ENCODE measurements at places on chromosomes 12 and 14.

DNA sequence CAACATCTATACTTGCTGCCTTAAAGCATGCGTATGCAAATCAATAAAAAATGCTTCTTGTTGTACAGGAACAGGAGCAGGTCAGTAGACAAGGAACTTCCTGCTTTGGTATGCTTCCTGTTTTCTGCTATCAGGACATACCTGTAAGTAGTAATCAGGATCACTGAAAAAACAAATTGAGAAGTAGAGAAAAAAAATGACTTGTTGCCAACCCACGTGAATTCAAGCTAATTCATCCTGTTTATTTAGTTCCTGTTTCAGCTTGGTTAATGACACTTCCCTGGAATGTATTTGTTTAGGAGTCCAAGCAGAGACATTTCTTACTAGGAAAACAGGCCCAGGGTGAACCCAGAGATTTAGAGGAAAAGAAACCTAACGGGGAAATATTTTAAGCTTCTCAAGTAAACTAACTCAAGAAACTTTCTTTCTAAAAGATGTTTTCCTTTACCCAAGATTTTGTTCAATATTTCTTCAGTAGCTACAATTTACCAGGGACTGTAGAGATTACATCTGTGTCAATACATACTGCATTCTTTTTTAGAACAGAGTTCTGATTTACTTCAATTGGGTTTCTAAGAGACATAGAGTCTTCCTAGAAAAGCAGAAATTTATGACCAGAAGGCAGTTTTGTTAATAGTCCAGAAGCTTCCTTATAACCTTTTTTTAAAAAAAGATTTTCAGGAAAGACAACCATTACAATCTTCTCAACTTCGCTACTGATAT lies 124.2 kb downstream of the PAWR start:
- DNase-seq = no peak

GRCh38 chr14:21917699-21918436 lies 244.2 kb upstream of the OR4E1 start:
- peak; percentile 11 for DNase-seq

DNA sequence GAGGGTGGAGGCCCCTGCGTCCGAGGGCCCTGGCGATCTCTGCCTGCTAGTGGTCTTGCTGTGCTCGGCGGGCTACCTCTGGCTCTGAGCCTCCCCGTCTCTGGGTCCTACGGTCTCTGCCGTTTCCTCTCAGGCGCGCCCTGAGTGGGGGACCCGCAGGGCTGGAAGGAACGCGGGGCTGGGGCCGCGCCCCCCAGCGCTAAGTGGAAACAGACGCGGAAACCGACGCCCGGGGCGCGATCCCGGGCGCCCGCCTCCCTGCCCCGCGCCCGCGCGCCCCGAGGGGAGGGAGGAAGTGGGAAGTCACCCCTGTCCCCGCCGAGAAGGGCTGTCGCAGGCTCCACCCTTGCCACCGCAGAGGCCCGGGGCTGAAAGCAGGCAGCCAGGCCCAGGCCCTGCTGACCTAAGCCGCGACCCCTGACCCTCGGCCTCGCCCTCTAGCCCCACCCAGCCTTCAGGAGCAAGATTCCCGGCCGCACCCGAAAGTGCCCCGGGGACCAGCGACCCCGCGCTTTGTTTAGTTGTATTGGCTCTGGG lies 831 bp downstream of the CRIP1 start:
- DNase-seq = no peak

GRCh38 chr14:50103558-50103957 lies 12.8 kb downstream of the VCPKMT start:
- DNase-seq = no peak

DNA sequence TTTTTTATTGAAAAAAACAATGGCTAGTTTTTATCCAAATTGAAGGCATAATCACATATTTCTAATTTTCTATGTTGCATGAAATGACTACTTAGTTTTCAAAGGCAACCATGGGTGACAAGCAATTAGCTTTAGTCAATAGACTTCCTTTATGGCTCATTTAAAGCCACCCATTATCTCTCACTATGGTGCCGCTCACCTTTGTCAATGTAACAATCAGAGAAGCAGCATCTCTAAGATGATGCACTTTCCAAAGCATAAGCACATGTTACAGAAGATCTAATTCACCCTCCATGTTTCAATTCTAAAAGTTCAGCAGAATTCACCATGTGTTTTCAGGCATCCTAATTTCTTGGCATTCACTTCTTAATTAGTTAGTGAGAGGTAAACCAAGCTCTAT lies 166.6 kb upstream of the RPL10L start:
- no peak for DNase-seq

DNA sequence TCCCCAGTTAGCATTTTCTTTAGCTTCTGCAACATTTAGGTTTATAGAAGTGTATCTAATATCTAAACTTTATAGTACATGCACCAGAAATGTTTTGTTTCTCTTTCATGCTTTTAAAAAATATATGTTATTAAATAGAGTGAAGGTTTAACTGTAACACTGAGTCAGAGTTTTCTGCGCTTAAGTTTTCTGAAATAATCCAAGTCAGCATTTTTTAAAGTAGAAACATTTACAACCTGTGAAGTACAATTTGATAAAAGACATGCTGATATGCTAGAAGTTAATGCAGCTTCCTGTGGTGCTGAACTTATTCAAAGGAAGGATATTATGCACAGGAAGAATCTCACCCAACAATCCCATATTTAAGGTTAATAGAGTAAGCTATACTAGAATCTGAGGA lies 1096.8 kb downstream of the LRFN5 start:
- DNase-seq = no peak

DNA sequence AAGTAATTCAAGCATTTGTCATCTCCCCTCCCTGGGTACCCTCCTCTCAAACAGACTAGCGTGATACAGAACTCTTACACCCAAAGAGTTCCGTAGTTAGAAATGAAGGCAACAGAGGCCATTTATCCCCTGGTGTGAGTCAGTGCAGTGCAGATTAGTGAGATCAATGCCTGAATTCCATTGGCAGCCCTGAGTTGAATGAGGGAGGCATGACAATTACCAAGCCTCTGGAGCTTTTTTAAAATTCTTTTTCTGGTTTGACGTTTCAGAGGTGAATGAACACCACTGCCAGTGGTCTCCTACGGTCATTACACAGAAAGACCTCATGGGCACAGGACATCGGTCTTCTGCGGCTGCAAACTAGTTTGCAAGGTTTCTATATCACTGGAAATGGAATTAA lies 94.4 kb downstream of the PRIMA1 start:
- no peak for DNase-seq

- no peak for DNase-seq
Observed at GRCh38 chr12:72888693-72889092, 616.5 kb downstream of the TRHDE start.

DNA sequence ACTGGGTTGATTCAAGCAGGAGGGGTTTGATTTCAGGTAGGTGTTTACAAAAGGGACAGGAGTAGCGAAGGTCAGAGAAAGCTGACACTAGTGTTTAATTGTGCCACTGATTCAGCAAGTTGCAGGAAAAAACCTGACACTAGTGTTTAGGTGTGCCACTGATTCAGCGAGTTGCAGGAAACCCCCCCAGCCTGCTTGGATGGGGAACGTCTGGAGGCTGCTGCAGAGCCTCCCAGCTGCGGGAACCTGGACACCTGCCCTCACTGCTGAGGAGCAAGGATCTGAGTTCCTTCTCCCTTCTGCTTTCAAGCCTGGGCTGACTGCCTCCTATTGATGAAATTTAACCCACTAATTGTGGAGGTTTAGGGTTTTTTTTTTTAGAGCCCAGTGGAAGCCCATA lies 84.2 kb downstream of the AVPR1A start:
- DNase-seq = no peak

- DNase-seq = no peak
Observed at GRCh38 chr14:38994731-38995130, 108.3 kb downstream of the SEC23A start.

- no peak for DNase-seq
Observed at GRCh38 chr14:59465316-59466135, at the start of gene GPR135. Gene GPR135 (minus strand): TSS chr14:59465380. CDS start chr14:59465226, 154 bp downstream.

- DNase-seq = no peak
Observed at GRCh38 chr14:62443796-62444195, 601.5 kb downstream of the KCNH5 start.

DNA sequence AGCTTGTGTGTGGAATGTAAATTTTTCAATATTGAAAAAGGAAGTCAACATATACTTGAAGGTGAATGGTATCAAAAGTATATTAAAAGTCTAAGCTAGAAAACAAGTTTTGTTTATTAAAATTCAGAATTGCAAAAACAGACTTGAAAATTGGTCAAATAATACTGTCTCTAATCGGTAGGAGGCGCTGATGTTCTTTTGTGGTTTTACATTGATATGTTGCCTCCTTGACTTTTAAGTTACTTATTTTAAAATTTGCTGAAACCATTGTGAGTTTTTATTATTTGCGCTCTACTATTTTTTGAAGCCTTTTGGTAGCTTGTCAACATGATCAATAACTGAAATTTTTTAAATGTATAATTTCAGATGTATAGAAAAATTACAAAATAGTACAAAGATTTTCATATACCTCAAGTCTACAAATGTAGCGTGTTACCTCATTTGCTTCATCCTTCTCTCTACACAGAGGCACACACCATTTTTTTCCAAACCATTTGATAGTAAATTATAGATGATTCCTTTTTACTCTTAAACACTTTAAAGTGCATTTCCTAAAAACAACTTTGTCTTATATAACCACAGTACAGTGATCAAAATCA lies 6.9 kb downstream of the RTRAF start:
- DNase-seq = no peak

DNA sequence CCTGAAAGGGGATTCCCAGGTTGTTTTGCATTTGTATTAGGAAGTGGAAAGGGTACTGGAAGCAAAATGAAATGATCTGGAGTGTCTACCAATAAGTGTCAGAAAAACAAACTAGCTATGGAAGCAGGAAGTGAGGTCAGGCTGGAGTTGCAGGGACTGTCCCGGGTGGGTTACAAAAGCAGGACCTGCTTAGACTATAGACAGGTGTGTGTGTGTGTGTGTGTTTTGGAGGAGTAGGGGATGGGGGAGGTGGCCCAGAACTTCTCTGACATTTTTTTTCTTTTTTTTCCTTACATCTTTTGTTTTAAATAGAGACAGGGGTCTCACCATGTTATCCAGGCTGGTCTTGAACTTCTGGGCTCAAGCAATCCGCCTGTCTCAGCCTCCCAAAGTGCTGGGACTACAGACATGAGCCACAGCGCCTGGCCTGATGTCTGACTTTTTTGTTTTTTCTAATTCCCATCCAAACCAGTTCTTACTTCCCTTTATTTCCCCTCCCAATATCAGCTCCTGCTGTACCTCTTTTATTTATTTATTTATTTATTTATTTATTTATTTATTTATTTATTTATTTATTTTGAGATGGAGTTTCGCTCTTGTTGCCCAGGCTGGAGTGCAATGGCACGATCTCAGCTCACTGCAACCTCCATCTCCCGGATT lies 512 bp upstream of the RND1 start:
- DNase-seq = no peak

- no peak for DNase-seq
Observed at GRCh38 chr12:64968989-64969819, 144.8 kb downstream of the TBC1D30 start.

GRCh38 chr14:22485178-22485577 lies 103.8 kb downstream of the DAD1 start:
- no peak for DNase-seq

GRCh38 chr12:44873898-44874297 lies 2.2 kb downstream of the NELL2 start:
- no peak for DNase-seq

GRCh38 chr14:73665130-73665529 lies 20.3 kb downstream of the DNAL1 start:
- no peak for DNase-seq

- no peak for DNase-seq
Observed at GRCh38 chr14:90608281-90608680, 207.9 kb downstream of the TTC7B start.

DNA sequence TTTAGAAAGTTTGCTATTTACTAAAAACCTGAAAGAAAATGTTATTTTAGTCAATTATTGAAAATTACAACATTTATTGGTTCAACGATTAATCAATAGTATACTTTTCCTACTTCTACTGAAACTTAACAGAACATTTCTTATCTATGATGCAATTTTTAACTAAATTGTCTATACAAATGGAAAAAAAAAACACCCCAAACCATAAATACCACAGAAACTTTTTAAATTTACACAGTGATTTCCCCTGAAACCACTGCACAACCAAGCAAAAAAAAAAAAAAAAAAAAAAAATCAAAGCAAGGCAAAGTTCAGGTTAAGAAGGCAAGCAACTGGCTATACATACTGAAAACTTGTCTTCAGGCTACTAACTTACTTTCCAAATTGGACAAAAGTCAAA lies 71.9 kb upstream of the POC1B start:
- DNase-seq = no peak

DNA sequence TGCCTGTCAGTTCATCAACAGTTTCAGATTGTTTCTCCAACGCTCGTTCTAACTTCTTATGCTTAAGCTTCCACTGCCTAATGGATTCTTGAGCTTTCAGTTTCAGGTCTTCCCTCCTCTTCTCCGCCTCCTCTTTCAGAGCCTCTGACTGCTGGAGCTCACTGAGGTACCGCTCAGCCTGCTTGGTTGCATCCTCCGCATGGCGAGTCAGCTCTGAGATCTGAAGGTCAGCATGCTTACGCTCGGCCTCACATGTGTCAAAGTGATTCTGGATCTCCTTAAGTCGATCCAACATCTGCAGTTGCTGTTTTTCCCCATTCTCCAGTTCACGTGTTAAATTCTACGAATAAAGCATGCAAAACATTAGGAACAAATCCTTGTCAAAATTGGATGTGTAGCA lies 148.8 kb downstream of the CEP128 start:
- DNase-seq = no peak

DNA sequence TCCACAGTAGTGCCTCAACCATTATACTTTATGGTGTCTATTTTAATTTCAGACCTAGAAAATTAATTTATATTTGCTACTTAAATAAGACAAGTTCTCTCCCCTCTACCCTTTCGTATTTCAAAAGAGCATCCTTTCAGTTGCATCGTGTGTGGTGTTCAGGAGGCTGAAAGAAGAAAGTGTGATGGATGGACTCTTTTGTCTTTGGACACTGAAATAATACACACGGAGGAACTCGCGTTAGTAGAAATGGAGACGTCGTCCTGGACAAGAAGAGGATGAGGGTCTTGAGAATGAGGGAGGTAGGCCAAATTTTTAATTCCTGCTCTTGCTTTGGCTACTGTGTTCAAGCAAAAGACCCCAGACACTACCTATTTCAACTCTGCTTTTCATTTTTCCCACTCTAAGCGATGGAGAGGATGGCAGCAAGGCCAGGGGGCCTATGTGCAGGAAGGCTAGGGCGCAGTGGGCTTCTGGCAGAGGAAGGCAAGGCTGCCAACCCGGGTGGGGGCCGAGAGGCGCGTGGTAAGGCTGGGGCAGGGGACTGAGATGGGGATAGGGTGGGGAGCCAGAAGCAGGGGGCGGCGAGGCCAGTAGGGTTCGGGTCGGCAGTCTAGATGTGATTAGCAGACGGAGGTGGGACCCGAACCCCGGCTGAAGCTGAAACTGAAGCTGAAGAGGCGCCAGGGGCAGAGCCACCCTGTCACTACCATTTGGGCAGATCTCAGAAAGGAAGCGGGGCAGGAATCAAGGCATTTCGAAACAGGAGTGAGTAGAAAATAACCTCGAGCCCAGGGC lies 722 bp downstream of the TMED8 start:
- DNase-seq = no peak

- no peak for DNase-seq
Observed at GRCh38 chr12:32027684-32028365, 68.6 kb downstream of the RESF1 start.
